Activated CD8-positive, alpha-beta memory T cell treated with anti-CD3 and anti-CD28 coated beads, Interleukin-2, amount 50 U/mL, for 4 hours (primary cell): ENCODE measurements at places on chromosomes 1 and 21.

DNA sequence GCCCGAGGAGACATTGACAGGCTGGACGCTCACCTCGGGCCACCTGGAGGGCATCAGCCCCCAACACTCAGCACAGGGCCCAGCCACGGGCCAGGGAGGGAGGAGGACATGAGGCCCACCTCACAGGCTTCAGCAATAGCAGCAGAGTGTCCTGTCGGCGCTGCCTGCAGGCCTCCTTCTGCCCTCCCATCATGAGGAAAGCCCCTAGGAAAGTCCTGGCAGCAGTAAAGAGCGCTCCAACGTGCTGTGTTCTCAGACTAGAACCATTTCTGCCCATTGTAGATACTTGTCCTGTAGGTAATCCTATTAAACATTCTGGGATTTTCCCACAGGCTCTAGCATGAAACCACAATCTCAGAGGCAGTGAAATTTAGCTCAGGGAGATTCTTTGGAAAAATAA lies 62.0 kb upstream of the GALNT2 start:
- no peak for DNase-seq

DNA sequence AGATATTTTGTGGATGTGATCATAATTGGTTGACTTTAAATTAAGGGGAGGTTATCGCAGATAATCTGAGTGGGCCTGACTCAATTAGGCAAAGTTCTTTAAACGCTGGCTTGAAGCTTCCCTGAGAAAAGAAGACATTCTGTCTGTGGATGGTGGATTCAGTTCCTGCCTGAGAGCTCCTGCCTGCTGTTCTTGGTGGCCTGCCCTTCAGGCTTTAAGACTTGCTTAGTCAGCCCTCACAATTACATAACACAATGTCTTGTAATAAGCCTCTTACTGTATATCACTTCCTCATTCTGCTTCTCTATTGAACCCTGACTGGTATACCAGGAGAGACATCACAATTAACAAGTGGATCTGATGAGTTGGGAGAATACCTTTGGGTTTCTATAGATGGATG lies 50.2 kb downstream of the KCNJ6 start:
- DNase-seq = no peak

- DNase-seq = no peak
Measured at GRCh38 chr1:214351551-214352277, 70.8 kb downstream of the SMYD2 start.

GRCh38 chr1:56837244-56837939 lies 17.2 kb upstream of the C8A start:
- DNase-seq = no peak

DNA sequence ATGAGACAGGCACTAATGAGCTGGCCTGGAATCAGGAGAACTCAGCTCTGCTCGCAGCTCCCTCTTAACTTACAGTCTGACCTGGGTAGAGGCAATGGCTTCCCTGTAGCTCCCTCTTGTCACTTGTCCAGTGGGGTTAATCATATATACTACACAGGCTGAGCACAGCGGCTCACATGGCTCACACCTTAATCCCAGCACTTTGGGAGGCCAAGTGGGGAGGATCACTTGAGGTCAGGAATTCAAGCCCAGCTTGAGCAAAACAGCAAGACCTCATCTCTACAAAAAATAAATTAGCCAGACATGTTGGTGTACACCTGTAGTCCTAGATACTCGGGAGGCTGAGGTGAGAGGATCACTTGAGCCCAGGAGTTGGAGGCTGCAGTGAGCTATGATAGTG lies 4.2 kb downstream of the S100A6 start:
- no peak for DNase-seq

DNA sequence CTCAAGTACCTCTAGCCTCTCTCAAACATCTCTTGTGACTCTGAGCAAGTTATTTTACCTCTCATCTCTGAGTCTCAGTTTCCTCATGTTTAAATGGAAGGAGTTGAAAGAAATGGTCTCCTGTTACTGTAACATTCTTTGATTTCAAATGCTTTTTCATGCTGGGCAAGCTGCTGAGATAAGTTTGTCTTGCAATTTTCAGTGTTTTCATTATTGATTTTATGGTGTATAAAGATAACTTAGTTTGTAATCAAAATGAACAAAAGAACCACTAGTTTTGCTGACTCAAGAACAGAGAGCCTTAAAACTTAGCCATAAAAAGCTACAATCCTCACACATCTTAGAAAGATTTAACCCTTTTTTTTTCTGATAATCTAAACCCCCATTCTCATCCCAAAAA lies 4.5 kb downstream of the LIPI start:
- DNase-seq = no peak

DNA sequence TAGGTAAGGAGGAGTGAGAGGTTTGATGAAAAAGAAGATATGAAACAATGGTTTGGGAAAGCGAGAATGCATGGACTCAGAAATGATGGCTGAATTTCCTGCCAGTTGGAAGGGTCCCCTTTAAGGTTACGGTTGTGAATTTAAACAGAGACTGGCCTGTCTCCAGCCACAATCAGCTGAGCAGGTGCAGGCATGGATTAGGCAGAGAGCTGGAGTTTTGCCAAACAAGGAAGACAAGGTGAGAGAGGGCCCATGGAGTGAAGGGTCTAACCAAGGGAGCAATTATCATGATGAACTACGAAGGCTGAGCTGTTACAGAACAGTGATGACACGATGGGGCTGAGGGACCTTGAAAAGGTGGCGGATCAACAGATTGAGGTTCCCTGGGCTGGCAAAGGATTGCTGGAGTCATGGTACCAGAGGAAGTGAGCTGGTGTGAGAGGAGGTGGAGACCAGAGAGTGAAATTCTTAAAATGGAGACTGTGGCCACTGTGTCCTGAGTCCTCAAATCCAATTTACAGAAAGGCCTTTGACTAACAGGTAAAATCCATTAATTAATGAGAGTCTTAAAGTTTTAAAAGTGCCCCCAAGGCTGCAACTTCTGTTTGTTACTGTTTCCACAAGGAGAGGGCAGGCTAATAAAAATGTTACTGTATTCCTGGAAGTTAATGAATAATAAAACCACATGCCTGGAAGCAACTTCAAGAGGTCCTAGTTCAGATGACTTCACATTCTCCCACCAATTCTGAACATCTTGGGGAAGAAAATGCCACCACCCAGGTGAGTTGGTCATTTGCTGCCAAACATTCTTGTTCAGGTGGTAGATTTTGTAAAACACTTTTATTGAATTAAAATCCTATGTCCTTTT lies 41.5 kb downstream of the LHX9 start:
- no peak for DNase-seq

DNA sequence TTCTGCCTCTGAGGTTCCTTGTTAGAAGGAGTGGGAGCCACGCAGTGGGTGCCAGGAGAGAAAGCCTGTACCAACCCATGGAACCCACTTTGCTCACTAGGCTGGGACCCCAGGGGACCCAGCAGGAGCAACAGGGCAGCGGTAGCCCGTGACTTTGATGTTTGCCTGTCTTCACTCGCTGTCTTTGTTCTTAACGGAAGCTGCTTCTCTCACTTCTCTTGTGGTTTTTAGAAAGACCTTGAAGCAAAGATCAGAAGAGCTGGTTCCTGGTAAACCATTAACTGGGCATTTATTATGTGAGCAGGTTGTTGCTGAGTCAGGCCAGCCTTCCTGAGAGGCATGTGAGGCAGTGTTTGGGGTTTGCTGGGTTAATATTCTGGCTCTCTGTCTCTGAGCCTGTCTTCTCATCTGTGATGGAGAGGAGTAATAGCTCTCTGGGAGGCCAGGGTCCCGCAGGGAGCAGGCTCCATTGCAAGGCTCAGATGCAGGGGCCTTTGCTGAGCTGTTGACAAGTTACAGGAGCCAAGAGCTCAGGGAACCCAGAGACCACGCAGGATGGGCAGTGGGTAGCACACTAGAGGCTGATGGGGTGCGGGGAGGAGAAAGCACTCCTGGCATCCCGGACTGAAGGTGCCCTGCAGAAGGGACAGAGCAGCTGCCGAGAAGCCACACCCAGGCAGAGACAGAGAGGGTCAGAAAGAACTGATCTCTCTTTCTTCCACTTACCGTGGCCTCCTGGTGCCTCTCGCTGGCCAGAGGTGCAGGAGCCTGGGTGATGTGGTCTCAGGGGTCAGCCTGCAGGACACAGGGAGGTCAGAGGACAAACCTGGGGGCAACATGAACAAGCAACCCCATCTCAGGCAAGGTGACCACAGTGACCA lies 367.5 kb upstream of the C1orf174 start:
- no peak for DNase-seq

DNA sequence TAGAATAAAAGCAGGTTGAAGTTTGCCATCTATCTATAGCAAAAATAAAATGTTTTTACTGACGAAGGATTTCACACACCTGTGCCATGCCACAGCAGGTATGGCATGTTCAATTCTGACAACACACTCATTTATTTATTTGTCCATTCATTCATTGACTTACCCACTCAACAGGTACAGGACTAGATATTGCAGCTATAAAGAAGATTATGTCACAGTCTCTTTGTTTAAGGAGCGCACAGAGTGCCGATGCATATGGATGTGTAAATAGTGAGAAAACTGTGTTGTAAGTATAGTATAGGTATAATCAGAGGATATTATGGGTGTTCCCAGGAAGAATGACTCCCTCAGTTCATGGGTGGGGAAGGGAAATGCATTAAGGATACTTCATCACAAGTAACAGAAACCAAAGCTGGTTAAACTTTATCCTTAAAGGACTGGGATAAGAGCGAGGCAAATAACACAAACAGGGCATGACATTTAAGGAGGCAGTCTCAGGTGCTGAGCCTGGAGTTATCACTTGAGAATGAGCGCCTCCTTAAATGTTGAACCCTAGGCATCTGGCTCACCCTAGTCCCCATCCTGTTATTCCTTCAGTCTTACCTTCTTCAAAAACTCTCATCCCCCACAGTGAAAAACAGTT lies 7.9 kb upstream of the ZRANB2 start:
- DNase-seq = no peak

- DNase-seq = no peak
Measured at GRCh38 chr1:85449356-85449755, 15.6 kb downstream of the DDAH1 start.

- no peak for DNase-seq
Measured at GRCh38 chr1:72357411-72357810, 75.1 kb upstream of the NEGR1 start.

DNA sequence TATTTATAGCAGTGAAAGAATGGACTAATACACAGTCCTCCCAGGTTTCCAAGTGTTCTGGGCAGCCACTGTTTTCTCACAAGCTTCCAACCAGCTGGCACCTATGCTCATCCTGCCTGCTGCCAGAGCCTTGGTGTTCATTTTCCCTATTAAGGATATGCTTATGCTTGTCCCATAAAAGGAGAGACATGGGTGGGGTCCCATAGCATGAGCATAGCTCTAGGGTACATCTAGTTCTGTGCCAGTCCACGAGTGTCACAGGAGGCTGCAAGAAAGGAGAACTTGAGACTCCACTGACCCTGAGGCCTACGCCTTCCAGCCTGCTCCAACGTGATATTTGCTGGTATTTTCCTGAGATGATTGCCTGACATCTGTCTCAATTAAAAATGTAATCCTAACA lies 192.4 kb upstream of the PTGFR start:
- DNase-seq = no peak

DNA sequence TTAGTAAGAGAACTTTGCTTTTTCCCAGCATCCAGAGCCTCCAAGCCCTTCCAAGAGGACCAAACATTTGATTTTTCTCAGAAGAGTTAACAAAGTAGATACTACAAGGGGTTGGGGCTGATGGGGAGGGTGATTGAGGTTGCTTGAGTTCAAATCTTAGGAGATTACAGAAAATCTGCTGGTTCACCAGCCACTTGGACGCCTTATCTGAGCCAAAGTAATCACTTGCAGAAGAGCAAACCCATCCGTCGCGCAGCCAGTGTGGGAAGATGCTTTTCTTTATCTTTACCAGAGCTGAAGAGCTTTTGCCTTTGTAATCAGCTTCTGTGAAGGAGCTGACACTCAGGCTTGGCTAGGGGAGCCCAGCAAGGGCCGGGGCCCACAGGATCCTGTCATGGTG lies 91.9 kb upstream of the CTTNBP2NL start:
- DNase-seq = no peak

GRCh38 chr1:160437432-160438316 lies 37.3 kb downstream of the VANGL2 start:
- no peak for DNase-seq

- DNase-seq = no peak
Measured at GRCh38 chr1:21899987-21900386, 37.1 kb downstream of the HSPG2 start.

GRCh38 chr1:54335755-54336108 lies 70.5 kb downstream of the SSBP3 start:
- DNase-seq = no peak

GRCh38 chr1:244782056-244782455 lies 53.4 kb upstream of the COX20 start:
- no peak for DNase-seq

- DNase-seq = no peak
Measured at GRCh38 chr1:173117108-173117633, 66.4 kb upstream of the TNFSF18 start.

- DNase-seq = no peak
Measured at GRCh38 chr1:237211031-237211430, 169.0 kb downstream of the RYR2 start.

DNA sequence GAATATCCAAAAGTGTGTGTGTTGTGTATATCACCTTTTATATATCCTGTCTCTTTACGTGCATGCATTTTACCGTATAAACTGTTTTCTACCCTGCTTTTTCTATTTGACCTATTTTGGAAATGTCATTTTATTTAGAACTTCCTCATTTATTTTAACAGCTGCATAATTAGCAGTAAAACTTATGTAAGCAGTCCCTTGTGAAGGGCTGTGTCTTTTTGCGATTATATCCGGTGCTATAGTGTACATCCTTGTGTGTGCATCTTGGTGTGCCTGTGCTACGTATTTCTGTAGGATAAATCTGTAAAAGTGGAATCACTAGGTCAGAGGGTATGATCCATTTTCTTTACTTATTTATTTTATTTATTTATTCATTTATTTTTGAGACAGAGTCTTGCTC lies 7.2 kb downstream of the LGALS8 start:
- DNase-seq = no peak

DNA sequence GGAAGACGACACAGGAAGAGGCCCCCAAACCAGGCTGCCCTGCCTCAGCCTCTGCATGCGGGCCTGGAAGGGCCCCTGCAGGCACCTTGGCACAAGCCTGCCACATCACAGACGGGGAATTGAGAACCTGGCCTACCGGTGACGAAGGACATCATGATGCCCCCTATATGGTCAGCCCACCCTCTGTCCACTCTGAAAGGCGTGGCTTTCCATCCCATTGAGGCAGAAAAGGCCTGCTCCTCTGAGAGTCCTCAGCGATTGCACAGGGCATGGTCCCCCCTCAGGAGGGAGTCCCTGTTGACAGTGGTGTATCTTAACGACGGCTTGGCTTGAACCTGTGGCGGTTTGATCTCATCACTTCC lies 11.4 kb downstream of the KRTAP10-1 start:
- DNase-seq = no peak

GRCh38 chr1:89611721-89612120 lies 21.2 kb upstream of the LRRC8C start:
- DNase-seq = no peak

- DNase-seq = no peak
Measured at GRCh38 chr1:72105201-72105600, 177.1 kb downstream of the NEGR1 start.
